ENCODE measurements at places on chromosomes 3 and 15. TPM values are rescaled to one million over a fixed set of nuclear protein-coding genes. Genes with fewer than 3 reads are reported as not detected.

KLF15 gene
- total RNA-seq, result 44.2 TPM

CATSPER2 gene
- 1.8 TPM for total RNA-seq

CCDC39 gene
- not detected for total RNA-seq

POU1F1 gene
- not detected for total RNA-seq

DNA sequence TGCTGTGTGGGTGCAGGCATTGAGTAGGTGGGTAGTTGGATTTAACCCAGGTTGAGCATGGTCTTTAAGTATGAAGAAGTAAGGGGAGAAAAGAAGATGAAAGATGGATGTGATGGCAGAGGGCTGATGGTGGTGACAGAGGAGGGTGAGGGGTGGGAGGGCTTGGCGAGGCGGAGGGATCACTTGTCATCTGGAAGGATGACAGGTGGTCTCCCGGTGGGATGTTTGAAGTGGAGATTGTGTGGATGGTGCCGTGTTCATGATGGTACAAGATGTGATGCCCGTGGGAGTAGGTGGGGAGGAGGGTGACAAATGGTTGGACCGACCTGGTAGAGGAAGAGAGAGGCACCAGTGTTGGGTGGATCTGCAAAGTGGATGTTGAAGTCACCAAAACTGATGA lies 208.8 kb downstream of the RPLP1 start:
- no peaks in the 10 kb centered on the region for H3K4me1 ChIP-seq
- no peaks in the 10 kb centered on the region for H3K36me3 ChIP-seq
- H3K27ac ChIP-seq, result no peak overlapping the region
- no peak overlapping the region for H3K4me3 ChIP-seq

- H3K27me3 ChIP-seq, result no peaks in the 10 kb centered on the region
- H3K36me3 ChIP-seq, result no peaks in the 10 kb centered on the region
Measured at GRCh38 chr3:59240666-59241255, 190.9 kb upstream of the CFAP20DC start.

GRCh38 chr15:62089616-62090015 lies 22.8 kb downstream of the C2CD4A start:
- no peak for DNase-seq
- H3K27ac ChIP-seq, result no peak overlapping the region
- H3K4me3 ChIP-seq, result no peak overlapping the region

- no peaks in the 10 kb centered on the region for H3K4me1 ChIP-seq
- no peak overlapping the region for H3K27ac ChIP-seq
- no peaks in the 10 kb centered on the region for H3K36me3 ChIP-seq
- no peaks in the 10 kb centered on the region for H3K27me3 ChIP-seq
- no peak overlapping the region for H3K4me3 ChIP-seq
- DNase-seq, result no peak
Measured at GRCh38 chr3:174755833-174756829, 103.0 kb upstream of the NAALADL2 start.

DNA sequence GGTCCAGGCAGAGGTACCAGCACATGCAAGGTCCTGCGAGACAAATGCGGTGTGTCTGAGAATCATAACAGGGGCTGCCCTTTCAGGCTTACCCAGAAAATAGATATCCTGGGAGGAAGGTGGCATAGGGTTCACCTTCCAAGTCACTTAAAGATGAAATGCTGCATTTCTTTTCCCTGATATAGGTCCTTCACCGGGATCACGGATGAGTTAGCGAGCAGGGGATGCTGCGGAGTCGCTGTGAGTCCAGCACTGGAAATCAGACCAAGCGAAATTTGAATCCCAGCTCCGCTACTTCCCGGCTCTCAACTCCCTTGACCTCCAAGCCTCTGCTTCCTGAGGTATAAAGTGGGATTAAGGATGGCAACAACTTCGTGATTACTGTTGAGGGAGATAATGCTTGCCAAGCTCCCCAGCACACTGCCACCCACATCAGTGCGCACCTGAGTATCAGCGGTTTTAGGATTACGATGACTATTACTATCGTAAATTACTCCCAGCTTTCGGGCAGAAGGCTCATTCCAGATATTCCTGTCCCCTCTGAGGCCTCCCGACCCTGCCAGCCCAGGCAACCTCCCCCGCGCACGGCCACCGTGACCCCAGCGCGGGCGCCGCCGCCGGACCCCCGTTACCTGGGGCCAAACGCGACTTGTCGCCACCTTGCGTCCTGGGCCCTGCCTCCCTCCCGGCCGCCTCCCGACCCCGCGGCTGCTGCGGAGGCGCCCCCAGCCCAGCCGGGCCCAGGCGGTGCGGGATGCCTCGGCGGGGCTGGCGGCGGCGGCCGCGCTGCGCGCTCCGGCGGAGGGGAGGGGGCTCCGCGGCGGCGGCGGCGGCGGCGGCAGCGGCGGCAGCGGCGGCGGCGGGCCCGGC lies 589 bp upstream of the GPR27 start:
- no peaks in the 10 kb centered on the region for H3K27me3 ChIP-seq
- H3K27ac ChIP-seq, result no peak overlapping the region
- no peaks in the 10 kb centered on the region for H3K4me1 ChIP-seq
- no peaks in the 10 kb centered on the region for H3K36me3 ChIP-seq
- DNase-seq, result no peak

GRCh38 chr15:41838400-41838897 lies at the start of gene PLA2G4B:
PLA2G4B (plus strand) TSS chr15:41838847; CDS start chr15:41838914, 67 bp downstream.
- H3K4me1 ChIP-seq, result no peaks in the 10 kb centered on the region
- peak within 1 kb of the TSS; percentile 90 for H3K27ac ChIP-seq
- no peaks in the 10 kb centered on the region for H3K27me3 ChIP-seq
- H3K4me3 ChIP-seq, result no peak within 1 kb of the TSS

GRCh38 chr3:193556841-193557240 lies 2.1 kb upstream of the ATP13A4 start:
- H3K4me3 ChIP-seq, result no peak overlapping the region
- no peak overlapping the region for H3K27ac ChIP-seq
- H3K36me3 ChIP-seq, result no peaks in the 10 kb centered on the region

- H3K27me3 ChIP-seq, result no peaks in the 10 kb centered on the region
- no peaks in the 10 kb centered on the region for H3K4me1 ChIP-seq
- DNase-seq, result no peak
- H3K36me3 ChIP-seq, result no peaks in the 10 kb centered on the region
- H3K27ac ChIP-seq, result no peak within 1 kb of the TSS
Measured at GRCh38 chr3:130081351-130081881, at the start of gene ALG1L2. ALG1L2 (plus strand) TSS chr3:130081831; CDS start chr3:130082017, 186 bp downstream.

- H3K27me3 ChIP-seq, result no peaks in the 10 kb centered on the region
- peak overlapping the region; percentile 42 for H3K27ac ChIP-seq
- DNase-seq, result no peak
- H3K4me3 ChIP-seq, result no peak overlapping the region
- H3K36me3 ChIP-seq, result no peaks in the 10 kb centered on the region
Measured at GRCh38 chr3:120172070-120172469, 77.8 kb upstream of the GSK3B start.

GRCh38 chr15:93088981-93089726 lies at the start of gene RGMA:
RGMA (minus strand) TSS chr15:93089211; CDS start chr15:93088932, 279 bp downstream.
- peaks cover 8% of the 10 kb centered on the region for H3K27me3 ChIP-seq
- H3K4me1 ChIP-seq, result no peaks in the 10 kb centered on the region
- no peak for DNase-seq
- peak within 1 kb of the TSS; percentile 65 for H3K4me3 ChIP-seq

All from breast epithelium (tissue), 4 donors.